ENCODE measurements at places on chromosomes 5 and 9.

DNA sequence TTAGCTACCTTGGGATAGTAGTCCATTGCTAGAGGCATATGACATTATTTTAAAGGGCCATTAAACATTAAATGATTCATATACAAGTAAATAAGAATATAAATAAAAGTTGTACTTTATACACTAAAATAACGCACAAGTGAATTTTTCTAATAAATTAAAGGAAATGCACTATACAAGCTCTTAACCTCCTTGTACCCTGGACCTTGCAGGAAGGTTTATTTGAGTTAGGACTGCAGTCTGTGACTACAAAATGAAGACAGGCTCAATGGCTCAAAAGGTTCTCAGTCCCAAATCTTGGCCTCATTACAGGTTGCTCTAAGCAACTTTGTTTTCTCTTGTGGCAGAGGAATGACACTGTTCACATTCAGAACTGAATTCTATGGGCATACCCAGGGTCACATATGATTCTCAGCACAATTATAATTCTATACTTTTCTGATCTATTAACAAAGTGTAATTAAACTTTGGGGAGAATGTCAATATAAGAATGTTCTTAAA, 34.4 kb downstream of the FEM1C start:
- DNase-seq = no peak

DNA sequence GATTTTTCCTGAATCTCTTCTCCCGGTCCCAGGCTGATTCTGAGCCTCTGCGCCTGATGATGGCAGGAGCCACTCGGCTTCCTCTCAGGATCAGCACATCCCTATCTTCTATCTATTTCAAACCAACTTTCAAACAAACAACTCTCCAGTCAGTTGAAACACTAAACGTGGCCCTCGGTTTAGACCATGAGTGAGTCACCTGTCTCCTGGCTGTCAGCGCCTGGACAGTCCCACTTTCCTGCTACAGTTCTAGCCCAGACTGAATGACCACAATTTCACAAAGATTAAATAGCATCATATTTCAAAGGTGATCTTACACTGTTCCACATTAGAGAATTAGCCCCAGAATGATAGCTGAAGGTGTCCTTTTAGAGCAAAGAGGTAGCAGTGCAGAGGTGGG, 6.2 kb downstream of the SLC6A19 start:
- no peak for DNase-seq

DNA sequence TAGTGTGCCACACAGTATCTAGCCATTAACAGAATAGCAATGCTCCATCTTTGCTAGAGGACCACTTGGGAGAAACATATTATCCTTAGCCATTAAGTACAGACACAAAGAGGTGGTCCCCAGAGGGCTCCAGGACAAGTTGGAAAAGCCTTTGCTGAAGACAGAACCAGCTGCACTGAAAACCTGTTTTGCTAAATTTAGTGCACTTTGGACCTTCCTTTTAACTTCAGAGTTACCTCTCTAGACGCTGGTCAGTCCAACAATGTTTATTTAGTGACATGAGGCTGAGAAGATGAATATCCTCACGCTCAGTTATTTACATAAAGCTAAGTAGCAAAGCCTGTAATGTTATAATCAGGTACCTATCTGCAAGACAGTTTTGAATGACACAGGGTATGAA, 265.0 kb upstream of the ZNF608 start:
- DNase-seq = no peak

DNA sequence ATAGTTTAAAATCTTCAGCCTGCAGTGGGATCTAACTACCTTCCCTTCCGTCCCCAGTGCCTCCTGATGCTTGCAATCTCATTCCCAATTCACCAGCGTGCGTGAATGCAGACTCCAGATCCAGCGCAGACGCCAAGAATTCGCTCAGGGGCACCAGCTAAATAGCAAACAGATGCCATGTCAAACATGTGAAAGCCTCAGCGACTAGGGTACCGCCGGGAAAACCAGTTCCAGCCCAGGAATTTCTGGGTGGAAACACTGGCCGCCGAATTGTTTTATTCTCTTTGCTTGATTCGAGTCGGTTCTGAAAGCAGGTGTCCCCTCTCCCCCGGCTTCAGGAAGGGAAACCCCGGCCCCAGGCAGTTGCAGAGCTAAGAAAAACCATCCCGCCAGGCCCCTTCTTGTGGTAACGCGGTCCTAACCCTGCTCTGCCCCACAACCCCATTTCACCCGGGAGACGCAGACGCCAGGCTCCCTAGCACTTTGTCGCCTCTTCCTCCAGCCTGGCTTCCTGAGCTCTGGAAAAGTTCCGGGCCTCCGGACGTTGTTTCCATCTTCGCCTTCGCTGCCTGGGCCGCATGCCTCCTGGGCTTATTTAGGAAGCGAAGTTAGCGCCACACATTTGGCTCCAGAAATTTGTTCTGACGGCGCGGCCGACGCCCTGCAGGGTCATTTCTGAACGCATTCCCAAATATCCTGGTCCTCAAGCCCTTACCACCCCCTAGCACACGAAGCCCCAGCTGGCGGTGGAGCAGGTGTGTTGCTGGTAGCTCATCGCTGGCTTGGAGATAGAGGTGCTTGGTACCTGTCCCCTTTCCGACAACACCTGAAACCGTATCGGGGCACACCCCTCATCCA, 665 bp upstream of the LVRN start:
- peak; percentile 44 for DNase-seq

GRCh38 chr5:9054821-9055589, 490.9 kb downstream of the SEMA5A start:
- no peak for DNase-seq

- DNase-seq = peak; percentile 56
Measured at GRCh38 chr5:122126177-122126755, 3.1 kb upstream of the ZNF474 start.

Data from right hindlimb (tissue), 1 donor.